ENCODE measurements at places on chromosomes 3 and 15. TPM values are rescaled to one million over a fixed set of nuclear protein-coding genes. Genes with fewer than 3 reads are reported as not detected.

The TSEN2 gene
- 22.5 TPM for total RNA-seq

The SLC22A13 gene
- total RNA-seq = 0.26 TPM

The TM6SF1 gene
- total RNA-seq = not detected

The CCDC54 gene
- total RNA-seq = not detected

The SOX14 gene
- not detected for total RNA-seq

The TMCO5A gene
- not detected for total RNA-seq

The ZPLD1 gene
- not detected for total RNA-seq

The TMIE gene
- total RNA-seq = 0.18 TPM

The AMT gene
- total RNA-seq = 3.9 TPM

The ISLR2 gene
- not detected for total RNA-seq

The KIF15 gene
- 4.9 TPM for total RNA-seq

The THSD4 gene
- total RNA-seq = 19.5 TPM

The CSPG4 gene
- total RNA-seq = 8.9 TPM

Data from HT-29 (cell line).